ENCODE measurements at places on chromosomes 7 and 10.

DNA sequence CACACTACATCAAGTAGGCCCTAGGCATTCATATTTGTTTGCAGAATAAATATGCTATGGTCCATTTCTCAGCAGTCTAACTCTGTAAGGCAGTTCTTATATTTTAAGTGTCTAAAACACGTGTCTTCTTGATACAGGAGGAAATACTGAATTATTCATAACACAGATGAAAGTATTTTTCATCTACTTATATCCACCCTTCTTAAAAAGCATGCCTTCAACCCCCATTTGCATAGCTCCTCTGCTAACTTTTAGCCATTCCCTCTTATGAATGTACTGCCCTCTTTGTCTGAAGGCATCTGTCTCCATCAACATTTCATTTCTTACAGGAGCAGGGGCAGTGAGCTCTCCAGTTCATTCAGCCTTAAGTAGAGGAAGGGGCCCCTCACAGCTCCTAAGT, 57.7 kb downstream of the ZFAND4 start:
- DNase-seq: no peak

GRCh38 chr7:90298145-90299038, 22.7 kb downstream of the FAM237B start:
- no peak for DNase-seq

GRCh38 chr7:31121601-31122000, 69.5 kb downstream of the ADCYAP1R1 start:
- no peak for DNase-seq

- DNase-seq: no peak
These were observed 181.6 kb downstream of the GALNT17 start for GRCh38 chr7:71313553-71313952.

GRCh38 chr10:49021685-49022084, 82.0 kb upstream of the LRRC18 start:
- DNase-seq: no peak

- DNase-seq: no peak
These were observed 4.4 kb downstream of the SMIM30 start for GRCh38 chr7:113113912-113114311.

DNA sequence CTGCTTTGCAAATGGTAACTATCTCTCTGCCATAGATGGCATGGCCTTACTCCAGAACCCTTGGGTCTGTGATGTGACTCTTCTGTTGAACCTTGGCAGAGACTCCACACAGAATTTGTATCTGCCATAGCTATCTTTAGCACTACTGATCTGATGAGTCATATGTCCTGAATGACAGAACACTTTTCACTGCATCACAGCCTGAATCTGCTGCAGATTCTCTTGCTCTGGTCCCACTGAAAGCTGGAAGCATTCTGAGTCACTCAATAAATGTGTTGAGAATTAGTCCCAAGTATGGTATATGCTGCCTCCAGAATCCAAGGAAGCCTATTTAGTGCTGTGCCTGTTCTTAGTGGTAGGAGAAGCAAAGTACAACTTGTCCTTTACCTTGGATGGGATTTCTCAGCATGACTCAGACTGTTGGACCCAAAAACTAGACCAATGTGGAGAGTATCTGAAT, 39.5 kb upstream of the ANKRD1 start:
- DNase-seq: no peak

DNA sequence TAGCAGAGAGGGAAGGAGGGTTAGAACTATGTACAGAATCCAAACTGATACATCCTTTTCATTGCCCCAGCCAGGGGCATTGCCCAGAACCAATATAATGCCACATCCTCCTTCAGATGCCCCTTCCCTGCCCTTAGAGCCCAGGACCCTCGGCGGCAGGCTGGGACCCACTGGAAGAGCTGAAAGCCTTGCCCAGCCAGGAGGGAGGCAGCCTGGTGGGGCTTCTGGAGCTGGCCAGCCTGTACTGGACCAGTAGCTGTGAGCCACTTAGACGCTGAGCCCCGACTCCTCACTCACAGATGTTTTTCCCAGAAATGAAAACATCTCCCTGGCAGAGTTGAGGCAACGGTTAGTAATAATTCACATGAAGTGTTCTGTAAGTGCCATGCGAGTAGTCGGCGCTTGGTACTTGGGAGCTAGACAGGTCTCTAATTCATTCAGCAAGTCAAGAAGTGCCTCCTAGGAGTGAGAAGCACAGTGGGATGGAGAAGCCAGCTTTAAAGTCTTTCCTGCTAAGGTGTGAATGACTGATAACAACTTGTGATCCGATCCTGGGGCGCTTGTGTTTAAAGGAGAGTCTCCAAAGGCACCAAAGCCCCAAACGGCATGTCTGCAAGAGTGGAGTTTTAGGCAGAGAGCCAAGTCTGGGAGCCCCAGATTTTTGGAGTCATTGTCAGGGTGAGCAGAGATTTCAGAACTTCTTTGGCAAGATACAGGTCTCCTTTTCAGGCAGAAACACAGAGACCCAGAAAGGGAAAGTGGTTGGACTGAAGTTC, 9.8 kb downstream of the VSIR start:
- no peak for DNase-seq

- DNase-seq: no peak
These were observed 39.6 kb upstream of the ANK3 start for GRCh38 chr10:60429084-60429849.

GRCh38 chr7:39712751-39713150, 89.4 kb downstream of the RALA start:
- DNase-seq: no peak

- no peak for DNase-seq
These were observed 1044.9 kb downstream of the TYW1 start for GRCh38 chr7:68041554-68041953.

DNA sequence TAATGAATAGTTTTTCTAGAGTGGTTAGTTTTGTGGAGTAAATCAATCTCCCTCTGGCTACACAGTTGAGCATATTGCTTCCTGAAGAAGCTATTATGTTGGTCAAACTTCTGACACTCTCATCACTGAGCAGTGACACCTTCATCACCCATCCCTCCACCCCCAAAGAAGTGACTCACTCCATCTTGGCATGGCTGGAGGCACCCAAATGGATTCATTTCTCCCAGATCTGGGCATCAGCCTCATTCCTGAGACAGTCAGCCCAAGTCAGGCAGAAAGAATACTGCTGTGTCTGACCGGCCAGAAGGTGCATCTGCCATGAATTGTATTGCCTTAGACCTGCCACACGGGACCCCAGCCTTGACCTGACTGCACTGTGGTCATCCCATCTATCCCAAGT, 117.0 kb upstream of the HABP2 start:
- DNase-seq: no peak

DNA sequence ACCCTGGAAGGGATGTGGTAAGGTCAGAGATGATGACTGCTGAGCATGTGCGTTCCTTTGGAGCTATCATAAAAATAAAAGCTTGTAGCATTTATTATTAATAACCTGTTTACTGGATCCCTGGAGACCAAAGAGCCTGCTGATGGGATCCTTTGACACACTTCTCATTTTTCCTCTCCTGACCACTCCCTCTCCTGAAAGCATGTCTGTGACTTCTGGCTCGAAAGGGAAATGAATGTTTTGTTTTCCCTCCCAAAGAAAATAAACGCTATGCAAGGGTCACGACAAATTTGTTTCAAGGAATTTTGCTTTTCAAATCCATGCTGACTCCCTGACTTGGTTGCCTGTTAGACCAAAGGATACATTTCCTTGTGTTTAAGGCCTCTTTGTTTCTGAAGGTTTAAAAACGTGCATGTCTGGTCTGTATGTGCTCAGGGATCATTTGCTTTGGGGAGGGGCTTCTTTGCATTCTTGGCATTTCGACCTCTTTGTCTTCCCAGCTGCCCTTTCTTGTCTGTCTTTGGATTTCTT, 185.1 kb upstream of the AGK start:
- no peak for DNase-seq

GRCh38 chr7:142716596-142716995, 32.7 kb upstream of the PRSS1 start:
- no peak for DNase-seq

GRCh38 chr7:103605640-103606039, 159.6 kb upstream of the SLC26A5 start:
- DNase-seq: no peak

DNA sequence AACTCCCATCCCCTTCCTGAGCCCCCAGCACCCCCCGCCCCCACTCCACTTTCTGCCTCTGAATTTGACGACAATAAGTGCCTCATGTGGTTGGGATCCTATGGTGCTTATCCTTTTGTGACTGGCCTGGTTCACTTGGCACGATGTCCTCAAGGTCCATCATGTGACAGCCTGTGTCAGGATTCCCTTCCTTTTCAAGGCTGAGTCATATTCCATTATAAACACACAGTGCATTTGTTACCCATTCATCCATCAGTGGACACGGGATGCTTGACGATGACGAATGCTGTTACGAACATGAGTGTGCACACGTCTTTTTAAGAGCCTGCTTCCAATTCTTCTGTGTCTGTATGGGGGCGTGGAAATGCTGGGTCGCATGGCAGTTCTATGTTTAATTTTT, 26.7 kb downstream of the SHH start:
- DNase-seq: no peak

- DNase-seq: no peak
These were observed 7.8 kb upstream of the GPR22 start for GRCh38 chr7:107461938-107462533.

- DNase-seq: no peak
These were observed 621.6 kb downstream of the SORCS3 start for GRCh38 chr10:105262666-105263065.

DNA sequence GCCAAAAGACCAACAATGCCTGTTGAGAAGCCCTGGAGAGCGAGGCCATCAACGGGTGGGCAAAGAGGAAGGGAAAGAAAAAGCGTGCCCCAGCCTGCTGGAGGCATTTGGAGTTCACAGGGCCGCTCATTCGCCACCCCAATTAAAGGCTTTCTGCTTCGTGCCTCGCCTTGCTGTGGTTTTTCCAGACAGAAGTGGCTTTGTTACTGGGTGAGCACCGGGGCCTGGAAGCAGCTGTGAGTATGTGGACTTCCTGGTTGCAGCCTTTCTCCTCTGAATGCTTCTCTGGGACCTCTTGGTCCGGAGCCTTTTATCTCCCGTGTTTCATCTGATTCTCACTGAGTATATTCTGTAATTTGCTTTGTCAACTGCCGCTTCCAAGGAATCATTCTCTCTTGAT, 118.1 kb upstream of the EGR2 start:
- no peak for DNase-seq

GRCh38 chr7:153370092-153370491, 610.5 kb downstream of the ACTR3B start:
- DNase-seq: no peak

- no peak for DNase-seq
These were observed 63.7 kb downstream of the TACC2 start for GRCh38 chr10:122052701-122053100.

- no peak for DNase-seq
These were observed 45.2 kb upstream of the MSMB start for GRCh38 chr10:46091080-46091827.

GRCh38 chr7:70674571-70675010, 457.4 kb upstream of the GALNT17 start:
- no peak for DNase-seq

DNA sequence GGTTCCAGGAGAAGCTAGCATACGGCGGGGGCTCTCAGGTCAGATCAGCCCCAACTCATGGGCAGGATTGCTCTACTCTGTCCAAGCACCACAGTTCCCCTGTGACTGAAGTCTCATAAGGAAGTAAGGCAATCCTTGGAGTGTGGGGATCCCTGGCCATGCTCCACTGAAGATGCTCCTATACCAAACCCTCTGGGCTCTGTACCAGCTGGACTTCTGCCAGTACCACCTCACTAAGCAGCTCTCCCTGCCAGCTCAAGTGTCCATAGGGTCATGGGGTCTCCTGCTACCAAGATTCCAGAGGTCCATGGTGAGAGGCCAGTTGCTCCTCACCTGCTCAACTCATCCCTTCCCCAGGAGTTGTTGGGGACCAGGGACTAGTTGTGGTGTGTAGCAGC, 355.7 kb upstream of the STEAP1 start:
- DNase-seq: no peak

DNA sequence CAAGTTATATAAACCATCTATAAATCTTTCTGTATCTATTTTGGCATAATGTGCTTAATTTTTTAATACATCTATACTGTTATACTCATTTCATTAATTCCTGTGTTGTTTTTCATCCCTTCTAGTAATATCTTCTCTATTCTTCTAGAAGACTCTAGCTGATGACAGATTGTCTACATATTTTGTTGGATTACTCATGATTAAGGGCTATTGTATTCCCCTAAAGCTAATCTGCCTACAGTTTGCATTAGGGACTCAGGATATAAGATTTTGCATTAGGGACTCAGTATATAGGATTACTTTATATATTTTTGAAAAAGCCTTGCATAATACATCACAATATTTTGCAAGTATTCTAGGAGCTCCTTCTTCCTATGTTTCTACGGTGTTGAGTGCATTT, 8.3 kb upstream of the SEMA3A start:
- DNase-seq: no peak

DNA sequence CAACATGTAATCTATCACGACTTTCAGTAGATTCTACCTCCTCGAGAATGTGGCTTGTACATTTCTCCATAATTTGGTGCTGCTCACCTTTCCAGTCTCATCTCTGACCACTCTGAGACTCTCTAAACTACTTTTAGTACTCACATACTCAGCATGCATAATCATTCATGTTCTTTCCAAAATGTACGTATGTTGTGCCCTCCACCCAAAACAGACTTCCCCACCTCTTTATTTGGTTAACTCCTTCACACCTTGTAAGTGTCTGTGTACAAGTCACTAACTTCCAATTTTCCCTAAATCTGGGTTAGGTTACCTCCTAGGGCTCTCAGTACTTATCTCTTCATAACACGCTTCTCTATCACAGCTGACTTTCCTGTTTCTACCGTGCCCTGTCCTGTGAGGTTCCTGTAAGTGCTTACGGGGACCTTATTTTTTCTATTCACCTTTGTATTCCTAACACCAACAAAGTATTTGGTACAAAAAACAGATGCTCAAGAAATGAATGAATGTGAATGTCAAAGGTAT, 186.2 kb upstream of the MKLN1 start:
- DNase-seq: no peak

DNA sequence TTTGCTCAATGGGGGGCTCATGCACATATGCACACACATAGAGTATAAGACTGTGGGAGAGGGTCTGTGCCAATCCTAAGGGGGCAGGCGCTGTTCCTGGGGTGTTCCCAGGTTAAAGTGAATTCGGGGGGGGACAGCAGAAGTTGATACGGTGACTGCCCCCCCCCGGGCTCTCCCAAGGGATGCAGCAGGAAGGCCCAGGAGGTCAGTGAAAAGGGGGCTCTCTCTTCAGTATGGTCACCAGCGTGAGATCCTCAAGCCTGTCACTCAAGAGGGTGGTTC, 32.4 kb downstream of the SPDYE6 start:
- DNase-seq: no peak
